ENCODE measurements at places on chromosomes 16 and 17.

GRCh38 chr17:39628655-39629493 lies 2.1 kb downstream of the PPP1R1B start:
- DNase-seq: peak; percentile 79

- DNase-seq: no peak
Measured at GRCh38 chr16:87108941-87109340, 208.3 kb downstream of the C16orf95 start.

DNA sequence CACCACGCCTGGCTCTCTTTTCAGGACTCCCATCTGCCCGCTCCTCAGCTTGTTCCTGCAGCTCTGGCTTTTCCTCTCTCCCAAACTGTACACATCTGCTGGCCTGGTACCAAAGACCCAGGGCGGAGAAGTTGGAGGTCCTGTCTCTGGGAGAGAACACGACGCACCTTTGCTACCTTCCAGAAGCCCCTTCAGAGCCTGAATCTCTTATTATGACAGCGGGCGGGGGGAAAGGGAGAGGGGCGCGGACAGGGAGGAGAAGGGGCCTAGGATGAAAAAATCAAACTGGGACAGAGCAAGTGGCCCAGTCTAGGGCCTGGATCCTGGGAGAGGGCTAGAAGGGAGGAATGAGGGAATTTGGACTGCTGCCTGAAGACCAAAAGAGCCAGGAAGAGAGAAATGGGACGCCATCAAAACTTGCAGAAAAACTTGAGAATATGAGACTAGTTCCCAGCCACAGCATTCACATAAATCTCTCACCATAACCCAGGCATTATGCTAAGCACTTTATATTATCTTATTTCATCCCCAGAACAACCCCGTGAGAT lies 2.5 kb upstream of the PER1 start:
- DNase-seq: no peak

- DNase-seq: no peak
Measured at GRCh38 chr17:46890638-46891037, 32.3 kb upstream of the GOSR2 start.

- DNase-seq: no peak
Measured at GRCh38 chr17:17526369-17526768, 30.2 kb upstream of the RASD1 start.

DNA sequence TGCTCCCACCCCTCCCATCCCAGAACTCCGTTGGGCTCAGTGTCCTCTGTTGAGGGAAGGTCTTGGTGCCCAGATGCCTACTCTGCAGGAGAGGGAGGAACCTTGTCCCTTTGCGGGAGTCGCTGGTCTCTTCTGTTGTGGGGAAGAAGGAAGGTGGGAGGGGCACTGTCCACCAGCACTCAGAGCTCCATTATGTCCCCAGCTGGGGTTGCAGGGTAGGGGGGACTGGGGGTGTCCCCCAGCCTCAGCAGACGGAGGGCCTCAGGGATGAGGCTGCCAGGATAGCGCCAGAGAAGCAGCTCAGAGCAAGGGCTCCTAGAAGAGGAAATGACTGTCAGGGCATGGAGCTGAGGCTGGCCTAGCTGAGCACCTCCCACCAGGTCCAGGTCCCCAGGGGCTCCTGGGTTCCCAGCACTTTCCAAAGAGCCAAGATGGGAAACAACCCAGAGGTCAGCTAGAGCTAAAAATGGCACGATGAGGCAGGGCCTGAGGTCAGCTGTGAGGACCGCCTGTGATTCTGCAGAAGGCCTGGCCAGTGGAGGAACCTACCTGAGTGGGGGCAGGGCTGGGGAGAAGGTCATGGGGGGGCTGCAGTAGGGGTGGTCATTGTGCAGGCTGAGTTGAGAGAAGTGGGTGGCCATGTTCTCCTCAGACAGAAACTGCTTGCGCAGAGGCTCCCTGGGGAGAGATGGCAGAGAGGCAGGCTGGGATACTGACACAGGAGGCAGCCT lies 893 bp downstream of the HCFC1R1 start:
- DNase-seq: no peak

All from lower lobe of right lung (tissue), 2 donors.